ENCODE measurements at places on chromosomes 3 and 15. TPM values are rescaled to one million over a fixed set of nuclear protein-coding genes. Genes with fewer than 3 reads are reported as not detected.
A peak's percentile ranks its signal among the peaks of the same experiment; 100 is the strongest.

DNA sequence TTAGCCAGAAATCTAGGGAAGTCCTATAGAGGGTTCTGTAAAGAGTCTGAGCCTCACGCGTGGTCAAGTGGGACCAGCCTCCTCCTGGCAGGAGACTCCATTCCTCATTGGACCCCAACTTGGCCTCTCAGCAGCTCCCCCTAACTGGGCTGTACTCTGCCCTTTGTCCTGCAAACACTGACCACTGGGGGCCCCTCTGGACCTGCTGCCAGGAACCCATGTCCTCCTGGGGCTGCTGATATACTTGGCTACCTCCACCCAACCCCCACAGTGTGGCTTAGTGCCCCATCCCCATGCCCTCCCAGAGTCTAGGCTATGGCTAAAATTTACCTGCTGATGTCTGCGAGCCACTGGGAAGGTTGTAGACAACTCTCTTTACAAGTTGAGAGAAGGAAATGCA, 62.7 kb downstream of the UBP1 start:
- no peak for DNase-seq

GRCh38 chr3:194443901-194444300, 42.9 kb downstream of the ATP13A3 start:
- DNase-seq = no peak

DNA sequence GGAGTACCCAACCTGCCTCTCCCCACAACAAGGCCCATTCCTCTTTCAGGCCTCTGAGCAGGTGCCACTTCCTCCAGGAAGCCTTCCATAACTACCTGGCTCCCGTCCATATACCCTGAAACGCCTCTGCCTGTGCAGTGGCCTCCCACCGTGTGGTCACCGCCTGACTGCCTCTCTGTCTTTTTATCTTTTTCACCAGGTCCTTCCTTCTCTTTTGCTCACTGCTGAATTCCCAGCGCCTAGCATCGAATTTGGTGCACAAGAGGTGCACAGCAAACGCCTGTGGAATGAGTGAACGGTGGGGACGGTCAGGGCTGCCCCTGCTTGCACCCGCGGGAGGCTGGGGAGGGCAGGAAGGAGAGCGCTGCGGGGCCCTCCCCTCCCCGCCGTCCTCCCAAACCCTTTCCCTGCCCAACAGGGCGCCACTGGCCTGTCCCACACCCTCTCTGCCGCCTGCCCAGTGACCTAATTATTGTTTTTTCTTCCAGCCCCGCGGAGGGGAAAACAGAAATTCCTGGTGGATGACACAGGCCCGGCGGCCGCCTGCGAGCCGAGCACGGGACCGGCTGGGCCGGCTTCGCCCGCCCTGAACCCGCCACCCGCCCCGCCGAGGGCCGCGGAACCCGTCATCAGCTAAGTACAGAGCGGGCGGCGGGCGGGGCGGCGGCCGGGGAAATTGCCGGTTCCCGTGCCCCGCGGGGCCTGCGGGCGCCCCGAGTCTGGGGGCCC, 140.1 kb downstream of the SMAD6 start:
- DNase-seq = peak; percentile 54

Gene PRR20G
- total RNA-seq = not detected

DNA sequence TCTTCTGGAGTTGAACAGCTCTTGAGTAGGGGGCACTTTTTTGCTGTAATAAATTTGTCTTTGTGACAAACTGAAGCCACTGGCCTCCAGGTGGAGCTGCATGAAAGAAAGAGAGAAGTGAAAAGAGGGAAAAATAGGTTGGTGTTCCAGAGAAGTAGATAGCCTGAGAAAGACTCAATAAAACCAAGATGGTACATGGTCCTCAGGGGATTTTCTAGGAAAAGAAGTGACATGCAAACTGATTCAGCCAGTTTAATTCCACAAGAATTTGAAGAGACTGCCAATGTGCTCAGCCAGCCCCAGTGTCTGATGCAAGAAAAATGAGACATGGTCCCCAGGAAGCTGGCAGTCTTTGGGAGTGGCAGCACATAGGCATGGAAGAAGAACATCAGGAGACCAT, 152.7 kb downstream of the CD47 start:
- peak; percentile 4 for DNase-seq

- no peak for DNase-seq
Measured at GRCh38 chr15:25391971-25392721, 46.7 kb downstream of the UBE3A start.

Gene RBPMS2
- total RNA-seq = not detected

DNA sequence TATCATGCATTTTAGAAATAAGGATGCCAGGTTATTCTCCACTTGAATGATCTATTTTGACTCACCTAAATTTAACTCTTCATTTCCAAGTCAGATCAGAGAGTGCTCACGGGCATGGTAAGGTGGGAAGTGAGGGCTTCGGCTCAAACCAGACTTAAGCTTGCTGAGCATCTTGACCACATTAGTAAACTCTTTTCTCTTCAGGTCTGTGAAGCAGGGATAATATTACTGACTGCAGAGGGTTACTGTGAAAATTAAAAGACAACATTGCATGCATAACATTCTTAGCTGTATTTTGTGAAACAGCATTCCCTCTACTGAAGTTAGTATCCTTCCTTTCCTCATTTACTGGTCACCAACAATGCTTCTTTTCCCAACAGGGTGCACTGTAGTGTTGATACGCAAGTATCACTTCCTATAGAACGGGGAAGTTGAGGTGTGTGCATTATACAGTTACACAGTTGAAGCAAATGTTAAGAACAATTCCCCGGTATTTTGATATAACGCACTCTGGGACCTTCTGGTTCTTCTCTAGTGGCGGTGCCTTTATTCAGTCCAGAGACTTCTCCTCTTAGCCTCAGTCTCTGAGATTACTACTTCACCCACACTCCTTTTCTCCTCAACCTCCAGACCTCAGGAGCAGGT, 74.1 kb upstream of the MNS1 start:
- no peak for DNase-seq

- DNase-seq = no peak
Measured at GRCh38 chr15:88907111-88907510, 6.1 kb downstream of the MFGE8 start.

DNA sequence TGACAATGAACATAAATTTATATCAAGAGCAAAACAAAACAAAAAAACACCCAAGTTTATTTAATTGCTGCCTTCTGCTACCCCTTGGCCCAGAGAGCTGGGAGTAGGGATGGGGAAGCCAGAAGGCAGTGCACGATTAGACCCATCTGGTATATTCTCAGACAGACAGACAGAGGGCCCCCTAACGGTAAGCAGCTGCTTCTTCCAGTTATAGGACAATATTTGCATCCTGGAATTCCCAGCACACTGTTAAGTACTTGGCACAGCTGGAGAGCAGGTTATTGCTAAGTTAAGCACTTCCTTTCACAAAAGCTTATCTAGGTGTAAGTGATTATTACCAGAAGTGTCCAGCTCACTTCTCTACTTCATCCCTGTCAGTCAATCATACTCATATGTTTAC, 39.3 kb downstream of the C2CD4B start:
- peak; percentile 44 for DNase-seq

- no peak for DNase-seq
Measured at GRCh38 chr3:69787436-69788168, 48.3 kb downstream of the MITF start.

DNA sequence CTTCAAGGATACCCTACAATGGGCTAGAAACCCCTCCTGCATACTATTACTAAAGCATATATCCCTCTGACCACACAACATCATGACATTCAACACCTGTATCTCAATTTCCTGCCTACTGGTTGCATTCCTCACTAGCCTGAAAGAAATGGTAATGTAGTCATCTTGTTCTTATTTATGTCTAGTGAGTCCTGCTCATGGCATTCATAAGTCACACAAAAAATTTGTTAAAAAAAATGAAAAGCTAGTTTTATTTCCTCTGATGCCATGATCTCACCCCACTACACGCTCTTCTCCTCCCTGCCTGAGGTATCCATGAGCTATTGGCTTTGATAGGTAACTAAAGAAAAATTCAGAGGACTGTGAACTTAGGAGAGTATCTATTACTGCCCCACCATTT, 284.5 kb downstream of the ZNF385D start:
- DNase-seq = no peak

Gene GATA2
- 4.7 TPM for total RNA-seq

- no peak for DNase-seq
Measured at GRCh38 chr3:18704326-18704725, 279.2 kb upstream of the SATB1 start.

Gene CHRM5
- not detected for total RNA-seq

DNA sequence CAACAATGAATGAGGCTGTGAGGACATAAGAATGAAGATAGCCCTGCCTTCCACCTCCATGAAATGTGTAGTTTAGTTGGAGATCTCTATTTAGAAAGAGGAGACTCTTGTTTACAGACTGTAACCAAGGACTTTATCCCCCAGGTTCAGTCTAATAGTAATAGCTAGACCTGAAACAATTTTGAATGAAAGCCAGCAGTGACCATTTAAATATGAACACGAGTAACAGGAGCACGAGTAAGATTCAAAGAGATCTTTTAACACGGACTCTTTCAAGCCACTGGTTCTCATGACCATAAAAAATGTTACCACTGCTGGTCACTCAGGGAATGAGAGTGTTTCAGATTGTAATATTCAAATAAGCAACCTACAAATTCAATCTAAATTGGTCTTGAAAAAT, 123.1 kb downstream of the FMN1 start:
- no peak for DNase-seq

Gene GUCA1C
- not detected for total RNA-seq

- no peak for DNase-seq
Measured at GRCh38 chr3:187567021-187567420, 103.2 kb downstream of the SST start.

GRCh38 chr15:93997071-93997658, 234.2 kb upstream of the MCTP2 start:
- DNase-seq = peak; percentile 8

Gene C3orf33
- 12.6 TPM for total RNA-seq

DNA sequence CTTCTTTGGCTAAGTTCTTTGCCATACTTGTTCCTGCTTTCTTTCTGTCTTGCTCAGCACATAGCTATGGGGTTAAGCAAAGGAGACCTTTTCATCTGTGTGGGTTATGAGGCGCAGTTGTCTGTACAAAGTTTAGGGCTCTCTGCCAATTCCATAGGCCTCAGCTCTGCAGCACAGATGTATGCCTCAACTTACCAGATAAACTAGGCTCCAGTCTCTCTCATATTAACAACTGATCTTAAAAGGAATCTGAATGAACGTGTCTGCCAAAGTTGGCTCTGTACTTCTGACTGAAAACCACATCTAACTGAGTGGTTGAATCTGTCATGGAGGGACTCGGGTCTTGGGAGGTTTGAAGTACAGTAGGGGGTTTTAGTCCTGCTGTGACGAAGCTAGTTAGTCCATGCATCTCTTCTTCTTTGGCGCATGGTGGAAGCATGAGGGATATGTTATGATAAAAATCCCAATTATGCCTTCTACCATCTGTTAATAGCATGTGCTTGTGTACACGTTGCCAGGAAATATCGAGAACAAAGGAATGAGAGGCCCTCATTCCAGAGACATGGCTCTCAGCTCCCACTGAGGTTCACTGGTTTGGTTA, 114.6 kb upstream of the TSC22D2 start:
- DNase-seq = no peak

DNA sequence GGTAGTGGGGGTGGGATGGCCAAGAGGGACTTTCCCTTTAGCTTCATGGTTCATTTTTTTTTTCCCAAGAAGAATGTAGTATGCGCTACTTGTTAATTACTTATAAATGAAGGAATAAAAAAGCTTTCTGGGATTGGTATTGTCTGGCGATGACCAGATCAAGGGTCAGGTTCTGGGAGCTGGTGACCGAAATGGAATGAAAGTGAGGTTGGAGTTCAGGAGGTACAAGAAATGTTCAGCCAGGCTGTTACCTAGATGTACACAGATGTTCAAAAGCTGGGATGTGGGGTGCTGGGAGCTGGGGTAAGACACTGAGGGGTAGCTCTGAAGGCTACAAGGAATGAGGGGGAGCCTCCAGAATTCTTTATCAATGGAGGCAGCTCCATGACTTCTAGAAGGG, 17.1 kb upstream of the U2SURP start:
- DNase-seq = no peak

GRCh38 chr3:22245811-22246583, 495.0 kb upstream of the ZNF385D start:
- DNase-seq = no peak

- no peak for DNase-seq
Measured at GRCh38 chr15:72855791-72856190, 72.2 kb upstream of the ADPGK start.

- DNase-seq = no peak
Measured at GRCh38 chr3:195906865-195907683, 1.3 kb downstream of the TNK2 start.

Gene CFAP161
- total RNA-seq = not detected

Gene TAGLN3
- 0.91 TPM for total RNA-seq

Gene GTF2A2
- total RNA-seq = 118 TPM

DNA sequence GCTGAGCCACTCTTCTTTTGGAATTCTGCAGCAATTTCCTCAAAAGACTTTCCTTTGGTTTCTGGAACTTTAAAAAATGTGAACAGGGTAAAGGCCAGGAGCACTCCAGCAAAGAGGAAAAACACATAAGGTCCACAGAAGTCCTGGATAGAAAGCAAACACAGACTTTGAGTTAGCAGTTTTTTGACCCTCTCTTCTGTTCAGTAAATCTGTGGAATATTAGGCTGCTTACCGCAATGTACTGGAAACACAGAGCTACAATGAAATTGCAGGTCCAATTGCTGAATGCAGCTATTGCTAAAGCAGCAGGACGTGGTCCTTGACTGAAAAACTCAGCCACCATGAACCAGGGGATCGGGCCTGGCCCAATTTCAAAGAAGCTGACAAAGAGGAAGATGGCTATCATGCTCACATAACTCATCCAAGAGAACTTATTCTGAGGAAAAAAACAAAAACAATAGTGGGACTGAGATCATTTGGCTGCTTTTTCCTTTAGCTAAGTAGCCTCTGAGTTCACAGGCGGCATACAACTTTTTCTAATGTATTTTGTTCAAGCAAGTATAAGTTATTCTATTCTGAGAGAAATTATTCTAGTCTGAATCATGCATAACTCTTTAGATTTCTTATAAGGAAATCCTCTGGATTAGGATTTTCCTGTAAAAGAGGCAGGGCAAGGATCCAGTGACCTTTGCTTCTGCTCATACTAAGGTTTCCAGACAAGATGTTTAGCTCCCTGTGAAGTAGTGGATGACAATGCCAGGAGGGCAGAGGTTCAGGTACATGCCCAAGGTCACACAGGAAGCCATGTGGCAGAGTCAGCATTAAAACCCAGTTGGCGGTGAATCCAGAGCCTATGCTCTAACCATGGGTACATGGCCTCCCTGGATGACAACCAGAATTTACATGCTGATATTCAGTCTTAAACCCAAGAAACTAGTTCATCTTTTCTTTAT, 28.3 kb downstream of the SLC2A2 start:
- DNase-seq = peak; percentile 91

Gene MAP6D1
- 0.62 TPM for total RNA-seq

DNA sequence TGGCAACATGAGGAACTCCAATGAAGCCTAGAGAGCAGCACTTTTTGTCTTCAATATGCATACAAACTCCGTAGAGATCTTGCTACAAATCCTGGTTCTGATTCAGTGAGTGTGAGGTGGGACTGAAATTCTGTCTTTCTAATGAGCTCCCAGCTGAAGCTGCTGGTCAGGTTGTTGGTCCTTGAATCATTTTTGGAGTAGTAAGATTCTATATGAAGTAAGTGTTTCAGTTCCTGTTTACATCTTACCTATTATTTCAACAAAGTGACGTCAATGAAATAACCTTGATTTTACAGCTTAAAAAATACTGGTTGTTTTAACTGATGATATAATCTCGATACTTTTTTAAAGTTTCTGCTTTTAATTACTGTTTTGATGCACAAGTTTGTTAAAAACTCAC, 33.9 kb downstream of the SHQ1 start:
- DNase-seq = no peak

Measured in HepG2 (cell line).